AG04450 (cell line): ENCODE measurements at places on chromosomes 7 and 10.

DNA sequence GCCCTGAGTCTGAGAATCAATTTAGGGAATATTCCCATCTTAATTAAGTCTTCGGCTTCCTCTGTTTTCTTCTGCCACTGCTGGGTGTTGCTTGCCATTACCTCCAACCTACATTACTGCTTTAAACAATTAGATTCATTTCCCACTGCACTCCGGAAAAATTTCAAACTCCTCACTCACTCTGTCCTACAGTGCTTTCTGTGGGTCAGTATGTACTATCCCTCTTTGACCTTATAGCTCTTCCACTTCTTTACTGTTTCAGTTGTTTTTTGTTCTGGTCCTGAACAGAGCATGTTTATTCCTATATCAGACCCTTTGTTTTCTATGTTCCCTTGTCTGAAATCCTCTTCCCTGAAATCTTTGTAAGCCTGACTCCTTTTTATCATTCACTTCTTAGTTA, 160.6 kb downstream of the MAGI2 start:
- no peak for DNase-seq

- DNase-seq = no peak
Measured at GRCh38 chr7:102472126-102473041, 6.3 kb downstream of the POLR2J start.

DNA sequence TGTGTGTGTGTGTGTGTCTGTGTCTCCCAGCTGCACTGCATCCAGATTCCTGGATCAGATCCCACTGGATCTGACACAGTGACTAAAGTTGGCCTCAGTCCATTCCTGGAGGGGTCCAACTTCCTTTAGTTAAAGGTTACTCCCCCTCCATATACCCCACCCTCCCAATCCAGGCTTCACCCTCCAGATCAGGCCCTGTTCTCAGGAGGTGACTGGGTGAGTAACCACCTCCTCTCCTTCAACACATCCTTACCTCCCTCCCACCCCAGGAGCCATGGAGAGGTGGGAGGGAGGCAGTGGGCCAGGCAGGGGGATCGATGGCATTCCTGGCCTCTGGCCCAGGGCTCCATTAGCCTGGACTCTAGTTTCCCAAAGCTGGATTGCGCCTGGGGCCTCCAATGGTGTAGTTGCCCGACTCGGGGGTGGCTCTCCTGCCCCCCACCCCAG, 11.3 kb downstream of the KCNIP2 start:
- no peak for DNase-seq

DNA sequence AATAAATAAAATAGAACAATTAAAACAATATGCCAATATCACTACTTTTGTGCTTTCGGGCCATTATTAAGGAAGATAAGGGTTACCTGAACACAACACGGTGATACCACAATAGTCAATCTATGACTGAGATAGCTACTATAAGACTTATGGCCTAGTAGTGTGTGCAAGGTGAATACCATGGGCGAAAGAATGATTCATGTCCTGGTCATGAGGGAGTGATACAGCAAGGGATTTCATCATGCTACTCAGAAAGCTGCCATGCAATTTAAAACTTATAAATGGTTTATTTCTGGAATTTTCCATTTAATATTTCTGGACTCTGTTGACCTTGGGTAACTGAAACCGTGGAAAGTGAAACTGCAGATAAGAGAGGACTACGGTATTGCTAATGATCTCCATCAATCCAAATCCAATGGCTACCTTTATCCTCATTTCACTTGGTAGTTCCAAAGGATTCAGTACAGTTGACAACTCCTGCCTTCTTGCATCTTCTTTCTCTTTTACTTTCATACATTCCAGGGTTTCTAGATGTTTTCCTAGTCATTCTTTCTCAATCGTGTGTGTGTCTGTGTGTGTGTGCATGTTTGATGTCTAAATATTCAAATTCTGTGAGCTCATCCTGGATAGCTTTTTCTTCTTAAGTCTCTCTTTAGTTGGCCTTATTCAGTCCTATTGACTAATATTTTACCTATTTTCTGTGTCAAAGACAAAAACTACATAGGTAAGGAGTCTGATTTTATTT, 100.5 kb upstream of the MAGI2 start:
- DNase-seq = no peak

DNA sequence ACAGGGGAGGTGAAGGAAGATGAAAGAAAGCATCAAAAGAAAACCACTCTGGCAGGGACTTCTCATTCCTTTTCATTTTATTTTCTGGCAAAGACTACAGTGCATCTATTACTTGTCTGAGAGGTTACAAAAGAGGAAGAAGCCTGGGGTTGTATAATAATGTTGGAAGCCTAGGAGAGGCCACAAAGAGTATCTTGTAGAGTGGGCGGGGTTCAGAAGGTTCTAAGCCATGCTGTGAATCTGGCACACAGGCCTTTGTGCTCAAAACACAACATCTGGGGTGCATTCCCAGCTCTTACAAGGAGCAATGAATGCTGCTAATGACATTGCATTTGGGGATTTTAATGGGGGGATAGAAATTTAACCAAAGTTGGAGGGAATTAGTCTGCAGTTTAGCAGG, 49.4 kb downstream of the MRPL32 start:
- no peak for DNase-seq

GRCh38 chr10:49827297-49827696, 65.2 kb upstream of the OGDHL start:
- no peak for DNase-seq

DNA sequence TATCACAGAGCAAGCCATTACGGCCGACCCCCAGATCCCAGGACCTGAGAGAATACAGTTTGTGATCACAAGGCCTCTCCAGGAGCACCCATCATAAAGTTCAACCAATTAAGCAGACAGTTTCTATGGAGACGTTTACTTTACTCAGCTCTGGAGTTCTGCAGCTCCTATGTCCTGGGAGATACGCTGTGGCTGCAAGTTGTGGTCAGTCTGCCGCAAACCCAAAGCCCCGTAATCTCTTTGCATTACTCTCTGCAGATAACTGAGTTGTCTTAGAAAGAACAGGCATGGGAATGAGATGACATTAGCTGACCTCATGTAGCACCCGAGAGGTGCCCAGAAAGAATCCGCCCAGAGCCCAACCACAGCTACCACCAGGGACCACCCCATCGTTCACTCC, 305.1 kb downstream of the FGFR2 start:
- DNase-seq = no peak

- DNase-seq = no peak
Measured at GRCh38 chr7:108000875-108001763, 1.8 kb downstream of the LAMB1 start.

DNA sequence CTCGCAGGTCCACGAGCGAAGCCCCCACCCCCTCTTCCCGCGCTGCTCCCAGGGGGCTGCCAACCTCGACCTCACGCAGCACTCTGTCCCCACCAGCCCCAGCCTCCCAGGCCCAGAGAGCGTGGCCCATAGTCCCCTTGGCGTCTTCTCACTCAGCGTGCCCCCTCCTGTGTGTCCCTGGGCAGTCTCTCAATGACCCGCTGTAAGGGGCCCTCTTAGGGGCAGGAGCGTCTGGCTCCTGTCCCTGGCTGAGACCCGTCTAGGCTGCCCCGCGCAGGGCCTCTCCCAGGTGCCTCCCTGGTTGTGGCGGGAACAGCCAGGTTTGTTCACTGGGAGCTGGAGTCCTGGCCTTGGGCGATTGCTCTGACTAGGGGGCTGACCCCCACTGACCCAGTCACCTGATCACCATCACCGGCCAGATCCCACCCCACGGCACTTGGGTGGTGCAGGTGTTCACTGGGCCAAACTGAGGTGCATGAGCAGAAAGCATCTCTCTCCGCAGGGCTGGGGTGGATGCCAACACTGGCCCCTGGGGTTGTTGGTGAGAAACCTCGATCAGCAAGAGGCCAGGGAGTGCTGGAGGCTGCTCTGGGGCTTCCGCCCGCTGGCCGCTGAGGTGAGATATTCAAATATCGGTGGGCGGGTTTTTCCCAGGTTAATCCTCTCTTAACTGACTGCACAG, 12.6 kb upstream of the WDFY4 start:
- no peak for DNase-seq

DNA sequence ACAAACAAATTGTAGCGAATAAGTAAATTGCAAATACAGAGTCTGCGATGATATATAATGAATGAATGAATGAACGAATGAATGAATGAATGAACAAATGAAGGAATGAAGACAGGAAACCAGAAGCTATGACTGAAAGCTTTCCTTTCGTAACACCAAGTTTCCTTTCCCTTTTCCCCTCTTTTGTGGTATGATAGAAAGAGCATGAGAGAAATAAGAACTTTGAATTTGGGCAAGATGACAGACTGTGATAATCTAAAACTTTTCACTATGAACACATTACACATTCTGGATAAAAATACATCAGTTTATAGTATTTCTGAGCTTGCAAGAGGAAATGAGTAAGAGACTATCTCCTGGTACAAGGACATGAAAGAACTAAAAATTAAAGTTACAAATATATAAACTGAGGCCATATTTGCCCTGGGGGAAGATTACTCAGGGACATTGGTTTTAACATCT, 8.4 kb upstream of the UCN3 start:
- no peak for DNase-seq

GRCh38 chr7:101165958-101166647, 734 bp upstream of the VGF start:
- DNase-seq = no peak

- no peak for DNase-seq
Measured at GRCh38 chr10:114957673-114958072, 19.7 kb downstream of the TRUB1 start.

- no peak for DNase-seq
Measured at GRCh38 chr10:49179699-49180443, 8.3 kb downstream of the TMEM273 start.

- DNase-seq = no peak
Measured at GRCh38 chr10:7285522-7286322, 125.1 kb downstream of the SFMBT2 start.

DNA sequence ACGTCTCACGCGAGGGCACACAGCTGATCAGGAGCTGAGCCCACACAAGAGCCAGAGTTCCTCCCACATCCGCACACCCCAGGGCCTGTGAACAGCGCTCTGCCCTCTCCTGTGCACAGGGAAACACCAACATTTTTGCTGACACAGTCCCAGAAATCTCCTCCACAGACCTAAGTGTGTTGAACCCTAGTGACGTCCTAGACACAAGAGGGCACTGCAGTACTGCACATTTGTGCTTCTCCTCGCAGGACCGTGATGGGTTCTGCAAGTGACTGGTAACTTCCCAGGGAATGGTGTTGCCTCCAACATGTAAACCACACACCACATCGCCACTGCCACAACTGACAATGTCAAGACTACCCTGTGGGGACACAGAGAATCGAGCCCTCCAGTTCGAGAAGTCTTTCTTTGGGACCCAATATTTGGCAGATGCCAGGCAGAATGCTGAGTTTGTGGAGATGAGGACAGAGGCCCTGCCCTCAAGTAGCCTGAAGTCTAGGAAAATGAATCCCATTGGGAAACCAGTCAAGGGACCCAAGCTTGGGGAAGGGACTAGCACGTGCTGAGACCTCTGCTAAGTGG, 170.3 kb downstream of the PAXIP1 start:
- no peak for DNase-seq

DNA sequence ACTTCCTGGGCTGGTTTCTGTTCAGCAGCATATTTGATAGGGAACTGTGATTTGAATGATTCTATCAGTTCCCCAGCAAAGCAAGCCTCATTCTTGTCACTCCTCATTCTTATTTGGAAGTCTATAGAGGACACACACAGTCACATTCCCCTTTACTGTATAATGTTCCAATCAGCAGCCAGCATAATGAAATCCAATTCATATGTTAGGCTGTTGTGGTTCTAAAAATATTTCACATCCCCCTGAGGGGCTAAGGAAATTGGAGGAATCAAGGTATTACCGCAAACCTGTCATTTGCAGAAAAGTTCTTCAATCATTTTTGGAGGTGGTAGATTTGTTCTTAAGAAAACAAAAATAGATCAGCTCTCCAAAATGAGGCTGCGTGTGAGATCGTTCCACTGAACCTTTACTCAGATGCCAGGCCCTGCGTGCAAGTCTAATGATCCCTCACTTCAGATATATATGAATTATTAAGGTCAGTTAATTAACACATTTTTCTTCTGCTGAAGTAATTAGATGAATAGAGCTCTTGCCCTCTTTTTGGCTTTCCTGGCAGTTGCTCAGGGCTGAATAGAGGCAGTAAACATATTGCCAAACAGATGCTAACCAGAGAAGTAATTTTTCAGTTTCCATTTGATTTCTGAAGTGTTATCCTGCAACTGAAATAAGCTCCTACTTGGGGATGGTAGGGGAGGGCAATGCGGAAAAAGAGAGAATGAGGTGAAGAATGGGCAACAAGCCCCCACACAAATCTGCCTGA, 31.8 kb downstream of the LSMEM1 start:
- no peak for DNase-seq

DNA sequence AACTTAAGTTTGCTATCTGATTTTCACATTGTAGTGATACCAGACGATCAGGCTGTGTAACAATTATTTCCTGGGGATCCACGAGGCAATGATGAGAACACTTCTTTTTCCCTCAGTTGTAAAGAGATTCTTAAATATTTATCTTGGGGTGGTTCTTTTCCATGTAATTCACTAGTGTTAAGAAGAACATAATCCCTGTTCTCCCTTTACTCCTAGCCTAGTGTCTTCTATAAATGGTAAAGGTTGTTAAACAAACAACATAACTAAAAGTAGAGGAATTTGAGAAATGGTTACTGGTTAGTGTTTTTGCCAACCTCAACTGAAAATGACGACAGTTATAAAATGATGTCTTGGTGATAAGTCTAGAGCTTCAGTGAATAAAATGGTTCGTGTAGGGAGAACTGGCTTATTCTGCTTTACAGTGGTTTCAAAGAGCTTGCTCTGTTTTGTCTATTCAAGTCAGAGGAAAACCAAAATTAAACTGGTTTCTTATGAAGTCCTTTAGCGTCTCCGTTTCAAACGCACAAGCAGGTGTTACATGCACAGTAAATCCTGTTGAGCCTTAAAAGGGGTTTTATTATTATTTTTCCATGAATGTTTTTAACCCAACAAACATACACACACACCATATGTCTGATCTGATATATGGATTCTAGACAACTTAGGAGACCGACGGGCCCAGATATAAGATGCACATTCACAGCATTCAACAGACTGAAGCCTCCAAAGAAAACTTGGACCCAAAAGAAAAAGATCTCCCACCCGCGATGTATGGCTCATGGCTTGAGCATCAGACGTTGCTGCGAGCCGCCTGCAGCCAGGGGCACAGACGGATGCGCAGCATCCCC, 1.1 kb downstream of the TBX20 start:
- no peak for DNase-seq

DNA sequence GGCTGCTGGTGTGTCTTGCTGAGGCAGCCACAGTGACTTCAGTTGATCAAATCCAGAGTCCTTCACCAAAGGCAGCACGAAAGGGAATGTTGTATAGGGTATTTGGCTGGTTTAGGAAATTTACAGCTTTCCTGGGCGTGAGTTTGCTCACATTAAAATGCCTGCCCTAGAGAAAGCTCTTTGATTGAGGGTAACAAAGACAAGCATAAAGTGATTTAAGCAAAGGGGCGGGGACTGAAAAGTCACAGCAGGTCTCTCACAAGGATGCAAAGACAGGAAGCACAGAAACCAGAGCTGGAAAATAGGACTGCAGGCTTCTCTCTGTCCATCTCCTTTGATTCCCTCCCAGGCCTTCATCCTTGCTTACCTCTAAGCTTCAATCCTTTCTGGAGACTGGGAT, 139.2 kb downstream of the ELMO1 start:
- DNase-seq = no peak
